Hematopoietic multipotent progenitor cell (in vitro differentiated cells): ENCODE measurements at places on chromosomes 1 and 21.

- no peak for DNase-seq
Measured at GRCh38 chr1:41838266-41838665, 80.5 kb downstream of the HIVEP3 start.

- no peak for DNase-seq
Measured at GRCh38 chr1:26188477-26188876, 1.9 kb upstream of the CATSPER4 start.

DNA sequence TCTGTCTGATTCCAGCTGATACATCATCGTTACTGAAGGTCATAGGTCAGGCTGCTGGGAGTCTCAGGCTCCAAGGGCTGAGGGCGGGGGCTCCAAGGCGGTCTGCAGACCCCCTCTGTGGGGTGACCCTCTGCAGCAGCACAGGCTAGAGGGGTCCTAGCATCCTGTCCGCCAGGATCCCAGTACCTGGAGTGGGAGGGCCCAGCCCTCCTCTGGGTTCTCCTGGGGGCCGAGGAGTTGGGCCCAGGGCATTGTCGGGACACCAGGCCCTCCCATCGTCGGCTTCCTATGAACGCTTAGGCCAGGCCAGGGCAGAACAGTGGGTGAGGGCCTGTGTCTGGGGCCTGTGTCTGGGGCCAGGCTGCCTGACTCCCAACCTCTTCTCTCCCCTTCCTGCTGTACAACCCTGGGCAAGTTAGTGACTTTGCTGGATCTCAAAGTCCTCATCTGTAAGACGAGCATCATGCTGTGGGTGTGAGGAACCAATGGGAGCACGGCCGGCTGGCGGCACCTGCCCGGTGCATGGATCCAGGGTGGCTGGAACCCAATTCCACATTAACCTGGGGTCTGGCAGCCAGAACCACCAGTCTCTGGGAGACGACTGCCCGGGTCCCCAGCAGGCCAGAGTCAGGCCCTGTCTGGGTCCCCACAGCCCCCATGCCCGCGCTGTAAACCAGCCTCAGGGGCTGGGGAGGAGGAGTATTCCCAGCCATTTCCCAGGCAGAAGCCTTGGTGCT, 56.2 kb upstream of the COL18A1 start:
- DNase-seq, result no peak

DNA sequence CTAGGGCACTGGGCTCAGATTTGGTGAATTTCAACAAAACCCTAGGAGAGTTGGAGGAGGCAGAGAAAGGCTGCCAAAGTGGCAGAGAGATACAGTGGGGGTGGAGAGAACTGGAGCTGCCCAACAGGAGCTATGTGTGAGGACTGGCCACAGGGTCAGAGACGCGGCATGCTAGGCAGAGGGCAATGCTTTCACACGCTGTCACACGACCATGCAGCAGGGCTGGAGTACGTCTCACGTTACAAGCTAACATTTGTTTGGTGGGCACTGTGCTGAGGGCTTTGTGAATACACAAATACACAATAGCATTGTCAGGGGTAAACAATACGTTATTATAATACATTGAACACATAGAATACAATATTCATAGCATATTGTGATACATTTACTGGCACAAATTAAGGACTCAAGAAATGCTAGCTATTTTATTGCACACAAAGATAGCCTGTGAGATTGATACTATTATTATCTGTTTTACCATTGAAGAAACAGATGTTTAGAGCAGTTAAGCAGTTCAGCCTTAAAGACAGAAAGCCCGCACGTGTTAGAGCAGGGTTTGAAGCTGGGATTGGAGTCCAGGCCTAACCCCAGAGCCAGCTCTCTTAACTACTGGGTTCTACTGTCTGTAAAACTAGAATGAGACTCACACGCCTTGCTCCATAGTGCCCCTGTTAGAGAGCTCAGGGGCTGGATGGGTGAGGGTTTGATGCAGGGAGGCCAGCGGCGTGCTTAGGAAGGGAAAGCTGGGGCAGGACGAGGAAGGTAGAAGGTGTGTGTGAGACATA, 4.5 kb downstream of the RAB7B start:
- DNase-seq, result no peak

DNA sequence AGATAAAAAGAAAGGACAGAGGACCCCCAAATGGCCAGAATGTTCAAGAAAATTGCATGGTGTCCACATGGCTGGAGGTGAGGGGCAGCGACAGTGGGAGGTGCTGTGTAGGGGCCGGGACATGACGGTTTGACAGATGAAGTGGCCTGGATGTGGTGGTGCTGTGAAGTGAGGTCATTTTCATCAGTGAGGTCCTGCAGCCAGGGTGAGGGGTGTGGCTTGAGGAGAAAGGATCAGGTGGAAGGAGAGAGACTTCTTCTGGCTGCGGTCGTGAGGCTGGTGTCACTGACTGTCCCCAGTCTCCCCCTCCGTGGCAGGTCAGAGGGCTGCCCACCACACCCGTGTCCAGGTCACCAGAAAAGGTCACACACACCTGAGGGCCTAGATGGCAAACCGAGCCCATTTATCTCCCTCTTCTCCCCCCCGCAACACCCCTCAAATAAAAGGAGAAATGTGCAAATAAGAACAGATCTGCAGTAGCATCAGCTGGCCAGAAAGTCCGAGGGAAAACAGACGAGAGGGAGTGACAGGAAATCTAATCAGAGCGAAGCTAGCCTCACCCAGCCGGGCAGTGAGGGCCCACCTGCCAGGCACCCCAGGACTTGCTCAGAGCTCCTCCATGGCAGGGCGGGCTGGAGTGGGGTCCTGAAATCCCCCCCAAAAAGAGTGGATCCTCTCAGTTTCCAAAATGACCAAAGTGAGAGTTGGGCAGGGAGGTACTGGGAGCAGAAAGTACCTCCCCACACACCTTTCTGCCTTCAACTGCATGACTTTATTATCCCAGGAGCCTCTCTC, 148.5 kb upstream of the EDN2 start:
- no peak for DNase-seq

- DNase-seq, result no peak
Measured at GRCh38 chr1:116914667-116915066, 5.0 kb downstream of the PTGFRN start.

- DNase-seq, result no peak
Measured at GRCh38 chr1:112444269-112444668, 48.3 kb downstream of the CTTNBP2NL start.

- no peak for DNase-seq
Measured at GRCh38 chr1:200970771-200971427, 52.6 kb downstream of the KIF21B start.

DNA sequence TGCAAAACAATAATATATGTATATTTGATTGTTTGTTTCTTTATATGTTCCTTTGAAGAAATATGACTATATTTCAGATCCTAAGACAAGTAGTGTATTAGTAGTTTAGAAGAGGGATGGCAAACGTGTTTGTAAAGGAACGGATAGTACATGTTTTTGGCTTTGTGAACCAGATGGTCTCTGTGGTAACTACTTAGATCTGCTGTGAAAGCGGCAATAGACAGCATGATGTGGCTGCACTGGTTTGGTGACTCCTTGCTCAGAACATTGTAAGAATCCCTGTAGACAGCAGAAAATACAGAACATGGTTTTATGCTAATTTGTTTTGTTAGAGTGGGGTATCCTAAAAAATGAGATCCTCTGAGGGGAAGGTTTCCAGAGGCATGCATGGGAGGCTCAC, 3.1 kb downstream of the ACADM start:
- DNase-seq, result no peak

- no peak for DNase-seq
Measured at GRCh38 chr1:210214573-210215409, 17.8 kb upstream of the SERTAD4 start.

DNA sequence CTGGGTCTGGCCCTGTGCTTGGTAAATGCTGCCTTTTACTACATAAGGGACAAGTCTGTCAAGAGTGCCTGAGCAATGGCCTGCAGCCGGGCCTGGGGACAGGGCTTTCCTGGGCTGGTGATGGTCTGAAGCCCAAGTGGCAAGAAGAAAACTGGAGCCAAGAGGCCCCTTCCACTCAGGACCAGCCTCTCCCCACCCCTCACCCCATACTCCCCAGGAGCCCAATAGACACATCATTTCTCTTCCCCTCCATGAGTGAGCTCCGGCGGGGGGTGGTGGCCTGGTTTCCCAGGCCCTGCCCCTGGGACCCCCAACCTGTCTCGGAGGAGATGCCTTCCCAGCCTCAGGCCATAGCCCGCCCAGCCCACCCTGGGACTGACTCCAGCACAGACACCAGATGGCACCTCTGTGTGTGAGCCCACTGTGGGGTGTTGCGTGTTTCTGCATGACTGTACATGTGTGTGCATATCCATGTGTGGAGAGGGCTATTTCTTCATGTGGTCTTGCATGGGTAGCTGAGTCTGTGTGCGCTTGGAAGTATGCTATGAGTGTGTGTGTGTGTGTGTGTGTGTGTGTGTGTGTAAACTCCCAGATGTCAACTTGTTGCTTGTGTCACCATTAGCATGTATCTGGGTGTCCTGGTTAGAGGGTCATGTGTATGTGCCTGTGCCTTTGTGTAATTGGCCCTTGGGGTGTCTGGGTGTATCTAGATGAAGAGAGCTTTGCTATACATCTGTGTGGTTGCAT, 14.3 kb upstream of the LRP8 start:
- no peak for DNase-seq

GRCh38 chr1:93296555-93297154, 49.1 kb upstream of the DR1 start:
- DNase-seq, result no peak

DNA sequence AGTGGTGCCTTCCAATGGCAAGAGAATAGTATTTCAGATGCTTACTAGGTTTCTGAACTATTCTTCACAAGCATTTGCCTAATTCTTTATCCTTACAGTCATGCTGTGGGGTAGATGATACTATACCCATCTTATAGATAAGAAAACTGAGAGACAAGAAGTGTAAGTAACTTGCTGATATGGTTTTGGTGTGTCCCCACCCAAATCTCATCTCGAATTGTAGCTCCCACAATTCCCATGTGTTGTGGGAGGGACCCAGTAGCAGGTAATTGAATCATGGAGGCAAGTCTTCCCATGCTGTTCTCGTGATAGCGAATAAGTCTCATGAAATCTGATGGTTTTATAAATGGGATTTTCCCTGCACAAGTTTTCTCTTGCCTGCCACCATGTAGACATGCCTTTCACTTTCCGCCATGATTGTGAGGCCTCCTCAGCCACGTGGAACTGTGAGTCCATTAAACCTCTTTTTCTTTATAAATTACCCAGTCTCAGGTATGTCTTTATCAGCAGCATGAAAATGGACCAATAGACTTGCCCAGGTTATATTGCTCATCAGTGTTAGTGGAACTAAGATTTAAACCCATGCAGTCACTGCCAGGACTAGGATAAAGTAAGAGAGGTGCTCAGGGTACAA, 298.7 kb downstream of the GRIK1 start:
- DNase-seq, result no peak

DNA sequence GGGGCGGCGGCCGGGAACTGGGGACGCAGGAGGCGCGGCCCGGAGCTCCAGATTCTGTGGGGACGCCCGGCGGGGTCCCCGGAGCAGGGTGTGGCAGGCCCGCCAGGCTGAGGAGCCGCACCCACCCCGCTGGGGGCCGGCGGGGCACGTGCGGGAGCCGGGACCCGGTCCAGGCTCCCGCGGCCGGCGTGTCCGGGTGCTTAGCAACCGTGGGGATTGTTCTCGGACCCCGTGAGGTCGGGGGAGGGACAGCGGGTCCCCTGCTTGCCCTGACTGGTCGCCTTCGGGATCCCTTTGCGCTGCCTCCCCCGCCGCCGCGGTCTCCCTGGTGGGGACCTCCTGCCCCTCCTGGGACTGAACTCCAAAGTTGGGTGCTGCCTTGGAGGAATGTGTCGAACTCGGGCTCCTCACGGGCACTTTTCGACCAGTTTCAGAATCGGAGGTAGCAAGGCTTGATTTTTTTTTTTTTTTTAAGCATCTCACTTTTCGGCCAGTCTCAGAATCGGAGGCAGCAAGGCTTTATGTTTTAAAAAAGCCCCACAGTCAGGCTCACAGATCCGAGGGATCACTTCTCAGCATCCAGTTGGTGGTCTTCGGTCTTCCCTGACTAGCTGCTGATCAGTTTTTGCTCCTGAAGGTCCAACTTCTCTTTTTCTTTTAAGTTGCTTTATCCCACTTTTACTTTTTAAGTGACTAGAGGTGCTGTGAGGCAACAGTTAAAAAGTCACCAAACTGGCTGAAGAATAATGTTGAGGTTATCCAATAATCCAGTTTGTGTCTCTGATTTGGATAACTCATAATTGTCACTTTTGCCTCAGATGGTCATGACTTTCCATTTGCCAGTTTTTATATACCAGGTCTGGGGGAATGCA, 648 bp downstream of the FAM76A start:
- no peak for DNase-seq

DNA sequence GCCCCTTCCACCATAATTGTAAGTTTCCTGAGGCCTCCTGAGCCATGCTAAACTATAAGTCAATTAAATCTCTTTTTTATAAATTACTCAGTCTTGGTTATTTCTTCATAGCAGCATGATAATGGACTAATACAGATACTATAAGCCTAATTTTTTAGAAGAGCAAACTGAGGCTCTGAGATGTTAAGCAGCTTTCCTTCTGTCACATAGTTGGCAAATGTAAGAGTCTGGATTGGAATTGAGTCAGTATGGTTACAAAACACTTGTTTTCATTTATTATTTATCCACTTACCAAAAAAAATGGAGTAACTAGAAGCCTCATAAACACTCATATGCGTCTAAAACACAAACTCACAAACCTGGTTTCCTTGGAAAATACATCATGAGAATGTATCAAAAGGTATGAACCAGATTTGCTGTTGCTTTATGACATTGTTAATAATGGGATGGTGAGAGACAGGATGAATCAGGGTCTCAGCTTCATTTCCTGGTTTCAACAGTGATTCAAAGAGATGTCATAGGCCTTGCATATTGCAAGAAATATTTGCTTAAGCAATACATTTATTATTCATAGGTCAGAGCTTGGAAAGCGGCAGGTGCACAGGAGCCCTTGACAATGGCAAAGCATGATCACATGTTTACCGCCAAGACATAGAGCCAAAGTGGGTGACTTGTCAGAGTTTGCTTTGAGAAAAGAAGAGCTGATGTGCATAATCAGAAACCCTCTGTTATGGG, 221.5 kb downstream of the GRIK1 start:
- DNase-seq, result no peak

DNA sequence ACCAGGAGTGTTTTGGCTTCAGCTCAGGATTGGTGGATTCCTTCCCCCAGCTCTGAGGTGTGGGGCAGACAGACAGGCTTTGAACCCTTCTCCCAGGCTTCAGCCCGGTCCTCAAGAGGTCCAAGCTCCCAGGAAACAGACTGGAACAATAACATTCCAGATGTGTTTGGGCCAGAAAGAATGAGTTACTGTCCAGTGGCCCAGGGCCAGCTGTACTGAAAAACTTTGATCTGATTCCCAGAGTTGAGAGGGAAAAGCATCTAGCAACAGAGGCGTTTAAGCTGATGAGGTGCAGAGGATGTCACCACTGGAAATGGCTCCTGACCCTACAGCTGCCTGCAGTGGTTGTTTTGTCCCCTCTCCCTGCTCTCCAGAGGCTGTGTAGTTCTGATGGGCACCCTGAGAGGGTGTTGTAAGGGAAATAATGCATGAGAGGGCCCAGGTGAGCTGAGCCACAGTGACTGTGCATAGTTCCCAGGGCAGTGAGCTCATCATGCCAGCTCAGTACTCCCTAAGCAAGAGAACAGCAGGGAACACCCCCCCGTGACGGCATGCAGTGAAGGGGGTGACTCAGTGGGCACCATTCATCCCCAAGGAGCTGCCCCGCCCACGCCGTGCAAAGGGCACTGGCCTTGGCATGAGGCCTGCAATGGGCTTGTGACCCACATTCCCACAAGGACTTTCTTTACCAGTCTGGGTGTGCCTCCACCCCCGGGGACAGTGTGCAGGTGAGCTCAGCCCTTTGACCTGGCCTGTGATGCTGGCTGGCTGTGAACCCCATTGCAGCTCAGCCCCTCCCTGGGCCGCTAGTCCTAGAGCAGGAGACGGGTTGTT, 13.8 kb upstream of the SFN start:
- DNase-seq, result no peak

- DNase-seq, result no peak
Measured at GRCh38 chr1:41918450-41919043, at the start of gene HIVEP3. TSS of gene HIVEP3 (minus strand) at chr1:41918922.
